ENCODE measurements at places on chromosomes 6 and 20.

DNA sequence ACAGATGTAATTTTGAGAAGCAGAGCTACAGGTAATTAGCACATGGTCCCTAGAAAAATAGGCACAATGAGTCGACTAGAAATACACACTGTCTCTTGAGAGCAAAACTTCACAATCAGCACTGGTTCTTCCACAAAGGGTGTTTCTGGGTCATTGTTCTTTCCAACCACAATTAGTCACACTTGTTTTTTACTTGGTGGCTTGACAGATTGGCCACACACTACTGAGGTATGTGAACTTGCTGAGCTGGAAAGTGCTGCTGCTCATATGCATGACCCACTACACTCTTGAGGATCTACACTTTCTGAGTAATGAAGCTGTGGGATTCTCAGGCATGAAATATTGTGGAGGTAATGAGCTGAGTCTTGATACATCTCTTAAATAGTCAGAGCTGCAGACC lies 347.7 kb downstream of the BCKDHB start:
- DNase-seq, result peak; percentile 95

DNA sequence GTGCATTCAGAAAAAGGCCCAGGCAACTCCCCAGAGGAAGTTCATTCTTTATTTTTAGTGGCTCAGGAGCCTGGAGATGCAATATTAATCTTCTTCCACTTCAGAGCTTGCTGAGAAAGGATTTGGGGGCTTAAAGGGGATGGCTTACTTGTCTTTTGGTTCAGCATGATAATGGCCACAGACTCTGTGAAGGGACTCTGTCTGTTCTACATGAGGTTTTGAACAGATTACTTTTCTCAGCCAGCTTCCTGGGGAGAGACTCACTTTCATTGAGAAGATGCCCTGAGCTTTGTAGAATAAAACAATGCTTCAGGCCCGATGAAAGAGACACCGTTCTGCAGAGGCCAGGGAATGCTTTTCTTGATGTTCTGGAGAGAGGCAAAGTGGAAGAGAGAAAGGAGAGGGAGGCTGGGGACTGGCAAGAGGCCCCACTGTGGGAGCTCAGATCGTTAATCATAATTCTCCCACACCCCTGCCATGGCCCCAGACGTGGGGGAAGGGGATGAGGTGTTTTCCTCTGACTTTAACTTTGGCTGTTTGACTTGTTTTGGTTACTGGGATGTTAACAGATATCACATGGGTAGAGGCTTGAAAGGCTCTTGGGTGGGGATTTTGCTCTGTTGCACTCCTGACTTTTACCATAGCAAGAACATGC lies 19.1 kb downstream of the SCP2D1 start:
- no peak for DNase-seq

DNA sequence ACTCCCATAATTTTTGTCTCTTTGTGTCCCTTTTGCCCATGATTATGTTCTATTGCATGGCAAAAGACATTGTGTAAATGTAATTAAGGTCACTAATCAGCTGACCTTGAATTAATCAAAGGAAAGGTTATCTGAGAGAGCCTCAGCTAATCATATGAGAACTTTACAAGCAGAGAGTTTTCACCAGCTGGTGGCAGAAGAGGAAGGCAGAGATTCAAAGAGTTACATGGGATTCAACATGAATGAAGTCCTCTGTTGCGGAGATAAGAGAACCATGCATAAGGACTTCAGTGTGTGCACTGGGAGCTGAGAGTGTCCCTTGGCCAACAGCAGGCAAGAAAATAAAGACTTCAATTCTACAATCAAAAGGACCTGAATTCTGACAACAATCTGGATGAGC lies 494.1 kb upstream of the ARID1B start:
- no peak for DNase-seq

DNA sequence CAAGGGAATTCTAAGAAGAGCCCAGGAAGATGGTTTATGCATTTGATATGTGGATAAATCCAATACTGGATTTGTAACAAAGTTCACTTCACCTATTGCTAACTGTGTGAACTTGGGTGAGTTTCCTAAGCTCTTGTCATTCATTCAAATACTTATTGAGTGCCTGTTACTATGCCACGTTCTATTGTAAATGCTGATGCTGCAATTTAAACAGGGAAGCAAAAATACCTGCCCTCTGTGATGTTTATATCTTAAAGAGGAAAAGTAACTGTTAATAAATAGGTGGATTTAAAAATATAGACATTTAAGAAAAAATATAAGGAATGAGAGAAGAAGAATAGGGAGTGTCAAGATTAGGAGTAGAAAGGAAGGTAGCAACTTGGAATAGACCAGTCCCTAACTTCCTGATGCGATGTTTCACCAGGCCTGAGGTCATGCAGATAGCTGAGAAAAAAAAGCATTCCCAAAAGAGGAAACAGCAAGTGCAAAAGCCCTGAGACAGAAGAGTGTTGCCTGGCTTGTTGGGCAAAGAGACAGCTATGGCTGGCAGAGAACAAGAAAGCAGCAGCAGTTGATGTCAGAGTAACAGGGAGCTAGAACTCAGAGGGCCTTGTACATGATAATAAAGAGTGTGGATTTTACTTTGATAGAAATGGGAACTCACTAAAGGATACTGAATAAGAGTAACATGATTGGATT lies 54.3 kb upstream of the TCF21 start:
- DNase-seq, result no peak

GRCh38 chr6:131116755-131117360 lies 18.4 kb upstream of the AKAP7 start:
- DNase-seq, result peak; percentile 42

DNA sequence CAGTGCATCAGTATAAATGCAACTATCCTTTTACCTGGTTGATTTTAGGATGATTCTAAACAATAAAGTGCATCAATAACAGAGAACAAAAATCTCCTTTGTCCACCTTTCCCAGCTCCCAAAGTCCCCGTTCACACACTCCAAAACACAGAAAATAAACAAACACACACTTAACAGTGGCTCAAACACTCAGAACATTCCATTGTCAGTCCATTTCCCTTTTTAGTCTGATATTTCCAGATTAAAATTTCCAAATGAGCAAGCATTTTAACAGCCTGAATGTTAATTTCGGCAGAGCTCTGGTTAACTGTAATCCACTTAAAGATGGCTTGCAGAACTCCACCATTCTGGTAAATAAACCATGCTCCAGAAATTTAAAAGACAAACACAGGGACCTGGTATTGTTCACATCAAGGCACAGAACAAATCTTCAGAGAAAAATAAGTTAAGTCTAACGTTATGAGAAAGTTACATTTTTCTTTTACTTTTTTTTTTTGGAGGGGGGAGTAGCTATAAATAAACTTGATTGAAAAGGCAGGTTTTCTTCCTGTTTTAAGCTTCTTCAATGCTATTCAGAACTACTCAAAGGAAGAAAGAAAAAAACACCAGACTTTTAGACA lies 100.8 kb downstream of the DST start:
- no peak for DNase-seq

DNA sequence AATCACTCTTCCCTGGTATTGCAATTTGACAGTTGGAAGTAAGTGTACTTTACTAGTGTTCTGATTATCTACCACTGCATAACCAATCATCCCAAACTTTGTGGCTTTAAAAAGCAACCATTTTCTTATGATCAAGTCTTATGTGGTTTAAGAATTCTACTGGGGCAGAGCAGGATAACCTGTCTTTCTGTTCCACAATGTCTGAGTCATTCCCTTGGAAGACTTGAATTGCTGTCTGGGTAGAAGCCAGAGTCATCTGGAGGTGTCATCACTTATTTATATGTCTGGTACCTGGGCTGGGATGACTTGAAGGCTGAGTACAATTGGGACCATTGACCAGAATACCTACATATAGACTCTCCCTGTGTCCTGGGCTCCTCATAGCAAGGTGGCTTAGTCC lies 644.3 kb downstream of the HDGFL1 start:
- DNase-seq, result no peak

- DNase-seq, result no peak
These were observed 65.9 kb downstream of the BCAS1 start for GRCh38 chr20:54004445-54004844.

DNA sequence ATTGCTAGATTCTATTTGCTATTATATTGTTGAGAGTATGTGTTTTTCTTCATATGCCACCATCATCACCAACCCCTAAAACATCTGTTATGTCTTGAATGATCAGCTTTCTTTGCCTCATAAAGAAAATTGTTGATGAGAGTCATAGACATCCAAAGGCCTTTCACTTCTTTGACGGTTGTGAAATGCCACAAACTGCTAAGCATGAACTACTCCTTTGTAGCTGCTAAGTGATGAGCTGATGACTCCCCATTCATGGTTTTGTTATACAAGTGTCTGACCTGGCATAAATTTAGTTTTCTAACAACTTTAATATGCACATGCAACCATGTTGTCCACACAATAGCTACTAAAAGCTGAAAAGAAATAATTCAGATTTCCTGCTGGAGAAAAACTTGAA lies 684 bp upstream of the MED23 start:
- DNase-seq, result no peak

- no peak for DNase-seq
These were observed 71.1 kb downstream of the KIF6 start for GRCh38 chr6:39654121-39654520.

DNA sequence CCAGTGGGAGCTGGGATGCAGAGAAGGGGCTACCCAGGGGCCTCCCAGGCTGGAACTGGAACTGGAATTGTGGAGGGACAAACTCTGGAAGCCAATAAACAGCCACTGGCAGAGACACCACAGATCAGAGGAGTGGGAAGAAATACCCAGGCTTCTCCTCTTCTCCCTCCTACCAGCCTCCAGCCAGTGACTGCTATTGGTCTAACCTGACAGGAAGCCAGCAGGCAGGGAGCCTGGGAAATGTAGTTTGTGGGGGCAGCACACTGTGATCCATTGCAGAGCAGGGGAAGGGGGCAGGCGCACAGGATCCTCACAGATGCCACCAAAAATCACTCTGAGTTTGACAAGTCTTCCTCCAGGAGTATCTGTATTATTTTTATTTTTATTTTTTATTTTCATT lies 12.1 kb upstream of the MLN start:
- DNase-seq, result peak; percentile 11

DNA sequence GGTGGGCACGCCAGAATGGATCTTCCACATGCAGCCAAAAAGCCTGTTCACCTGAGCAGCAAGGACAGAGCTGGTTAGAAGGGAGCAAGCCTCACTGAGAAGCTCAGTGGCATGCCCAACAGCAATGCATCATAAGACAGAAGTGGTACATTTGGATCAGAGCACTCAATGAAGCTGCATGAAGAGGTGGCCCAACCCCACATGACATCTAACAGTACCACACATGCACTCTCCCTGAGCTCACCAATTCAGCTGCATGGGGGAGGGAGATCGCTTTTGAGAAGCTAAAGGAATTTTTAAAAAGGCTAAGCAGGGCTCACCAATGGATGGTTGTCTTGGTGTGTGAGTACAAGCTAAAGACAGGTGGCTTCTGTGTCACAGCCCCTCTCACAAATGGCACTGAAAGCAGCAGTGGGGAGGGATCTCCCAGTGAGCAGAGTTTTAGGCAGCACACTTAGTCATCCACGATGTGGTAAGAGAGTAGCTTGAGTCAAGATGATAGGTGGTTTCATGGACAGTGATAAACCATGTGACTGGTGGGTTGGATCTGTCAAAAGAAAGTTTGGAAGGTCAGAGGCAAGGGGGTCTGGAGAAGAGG lies 166.6 kb upstream of the TAB2 start:
- no peak for DNase-seq

GRCh38 chr20:62457831-62458230 lies 18.0 kb downstream of the GATA5 start:
- DNase-seq, result no peak

GRCh38 chr20:5080384-5080877 lies 39.3 kb downstream of the PCNA start:
- DNase-seq, result no peak

DNA sequence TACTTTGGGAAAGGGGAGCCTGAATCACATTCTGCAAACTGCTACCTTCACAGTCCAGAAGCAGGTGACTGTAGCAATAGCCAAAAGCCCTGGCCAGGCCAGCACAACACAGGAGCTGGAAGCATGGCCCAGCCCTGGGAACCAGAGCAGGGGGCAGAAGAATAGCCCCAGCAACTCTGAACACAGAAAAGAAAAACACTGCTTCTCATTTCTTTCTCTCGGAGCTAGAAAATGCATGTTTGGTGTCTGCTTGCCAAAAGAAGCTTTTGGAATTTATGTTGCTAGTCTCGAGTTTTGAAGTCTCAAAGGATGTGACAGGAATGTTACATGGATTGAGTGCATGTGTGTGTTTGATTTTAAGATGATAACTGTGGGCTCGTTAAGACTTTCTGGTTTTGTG lies 79.8 kb upstream of the SCAF8 start:
- no peak for DNase-seq

DNA sequence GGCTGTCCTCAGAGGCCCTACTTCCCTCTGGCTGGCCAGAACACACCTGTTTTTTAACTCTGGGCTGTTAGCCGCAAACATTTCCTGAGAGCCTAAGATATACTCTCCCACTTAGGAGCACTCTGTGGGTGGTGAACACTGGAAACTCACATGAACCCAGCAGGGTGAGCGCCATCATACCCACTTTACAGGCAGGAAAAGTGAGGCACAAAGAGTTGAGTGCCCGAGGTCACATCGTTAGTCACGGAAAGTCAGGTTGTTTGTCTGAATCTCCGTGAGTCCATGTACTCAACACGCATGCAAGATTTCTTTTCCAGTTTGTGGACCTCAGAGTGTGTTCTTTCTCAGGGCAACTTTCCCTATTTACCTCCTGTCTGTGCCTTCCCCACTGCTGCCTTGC lies 1.9 kb downstream of the BAK1 start:
- DNase-seq, result no peak

- DNase-seq, result no peak
These were observed 24.0 kb downstream of the AAR2 start for GRCh38 chr20:36260316-36260715.

DNA sequence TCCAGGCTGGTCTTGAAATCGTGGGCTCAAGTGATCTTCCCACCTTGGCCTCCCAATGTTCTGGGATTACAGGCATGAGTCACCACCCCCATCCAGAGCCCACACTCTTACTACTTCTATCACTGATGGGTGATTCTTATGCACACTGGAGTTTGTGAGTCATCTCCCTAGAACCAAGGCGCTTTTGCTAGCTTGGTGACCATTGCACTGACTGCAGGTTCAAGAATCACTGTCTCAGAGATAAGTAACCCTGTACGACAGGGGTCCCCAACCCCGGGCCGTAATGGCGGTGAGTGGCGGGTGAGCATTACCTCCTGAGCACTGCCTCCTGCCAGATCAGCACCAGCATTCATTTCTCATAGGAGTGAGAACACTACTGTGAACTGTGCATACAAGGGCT lies 118.8 kb downstream of the MAP3K7 start:
- peak; percentile 54 for DNase-seq

DNA sequence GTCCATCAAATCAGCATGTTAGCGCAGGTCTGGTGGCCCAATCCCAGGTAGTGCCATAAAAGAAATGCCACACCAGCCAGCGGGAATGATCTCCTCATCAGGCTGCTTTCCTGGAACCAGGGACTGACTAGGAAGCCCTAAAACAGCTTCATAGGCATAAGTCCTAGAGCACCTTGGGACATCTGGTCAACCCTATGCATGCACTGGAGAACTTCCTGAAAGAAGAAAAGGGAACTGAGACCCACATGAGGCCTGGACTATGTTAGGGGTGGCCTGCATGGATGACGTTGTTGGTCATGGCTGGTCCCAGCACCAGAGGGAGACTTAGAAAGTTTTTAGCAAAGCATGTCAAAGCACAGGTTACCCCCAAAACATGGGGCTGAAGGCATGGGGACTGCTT lies 7.6 kb upstream of the KCNK16 start:
- no peak for DNase-seq

GRCh38 chr6:68559716-68560115 lies 75.4 kb upstream of the ADGRB3 start:
- DNase-seq, result no peak

Data from brain microvascular endothelial cell (primary cell).